EL (cell line): ENCODE measurements at places on chromosomes 16 and 17.

DNA sequence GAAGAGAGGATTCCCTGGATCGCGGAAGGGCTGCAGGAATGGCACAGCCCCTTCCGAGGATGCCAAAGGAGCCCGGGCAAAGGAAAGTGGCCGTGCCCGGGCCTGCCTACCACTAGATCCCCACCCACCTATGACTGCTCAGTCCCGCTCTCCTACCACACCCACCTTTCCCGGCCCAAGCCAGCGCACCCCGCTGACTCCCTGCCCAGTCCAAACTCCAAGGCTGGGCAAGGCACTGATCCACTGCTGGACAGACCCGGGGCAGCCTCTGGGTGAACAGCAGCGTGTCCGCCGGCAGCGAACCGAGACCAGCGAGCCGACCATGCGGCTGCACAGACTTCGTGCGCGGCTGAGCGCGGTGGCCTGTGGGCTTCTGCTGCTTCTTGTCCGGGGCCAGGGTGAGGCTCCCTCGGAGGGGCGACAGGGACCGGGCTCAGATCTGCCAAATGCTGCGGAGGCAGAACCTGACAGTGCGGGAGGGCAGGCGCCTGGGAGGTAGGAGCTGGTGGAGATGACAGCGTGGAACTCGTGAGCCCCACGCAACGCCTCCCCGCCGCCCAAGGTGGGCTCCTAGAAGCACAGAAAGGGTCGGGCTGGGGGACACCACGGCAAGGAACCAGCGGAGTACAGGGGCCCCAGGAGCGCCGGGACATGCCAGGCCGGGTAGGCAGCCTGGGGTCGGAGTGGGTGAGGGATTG lies at the start of gene CES2:
TSS of gene CES2 (plus strand) at position 203 of the 698 bp plus-strand sequence. CDS start at position 323, 120 bp downstream.
- DNase-seq: peak; percentile 62

DNA sequence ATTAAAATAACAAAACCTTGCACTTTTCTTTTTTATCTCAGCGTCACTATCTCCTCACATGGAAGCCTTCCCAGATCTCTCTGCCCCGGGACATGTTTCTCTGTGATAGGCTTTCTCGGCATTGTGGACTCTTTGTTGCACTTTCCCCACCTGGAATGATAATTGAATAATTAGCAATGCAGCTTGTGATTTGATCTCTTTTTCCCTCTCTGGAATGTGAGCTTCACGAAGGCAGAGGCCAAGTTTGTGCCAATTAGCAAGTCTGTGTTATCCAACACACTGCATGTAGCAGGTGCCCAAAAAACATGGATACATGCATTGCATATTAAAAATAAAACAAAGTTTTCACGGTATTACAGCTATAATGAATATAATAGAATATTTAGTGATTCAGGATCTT lies 431.2 kb downstream of the HAPSTR1 start:
- DNase-seq: no peak

- DNase-seq: no peak
These were observed 25.3 kb upstream of the N4BP1 start for GRCh38 chr16:48635199-48635718.

DNA sequence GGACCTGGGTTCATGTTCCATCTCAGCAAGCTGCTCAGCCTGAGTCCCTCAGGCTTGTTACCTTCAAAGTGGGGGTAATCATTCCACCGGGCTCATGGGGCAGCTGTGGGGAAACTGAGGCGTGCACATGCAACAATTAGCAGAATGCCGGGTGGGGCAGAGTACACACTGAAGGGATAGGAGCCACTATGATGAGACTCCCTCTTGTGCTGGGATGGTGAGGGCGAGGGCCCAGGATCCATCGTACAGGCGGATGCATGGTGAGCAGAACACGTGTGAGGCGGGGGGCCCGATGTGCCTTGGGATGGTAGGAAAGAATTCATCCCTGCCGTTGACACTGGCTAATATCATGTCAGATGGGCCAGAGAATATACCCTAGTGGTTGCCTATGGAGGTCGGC lies 25.5 kb upstream of the MAP3K14 start:
- no peak for DNase-seq

- no peak for DNase-seq
These were observed 73.3 kb downstream of the ENGASE start for GRCh38 chr17:79147746-79148506.

DNA sequence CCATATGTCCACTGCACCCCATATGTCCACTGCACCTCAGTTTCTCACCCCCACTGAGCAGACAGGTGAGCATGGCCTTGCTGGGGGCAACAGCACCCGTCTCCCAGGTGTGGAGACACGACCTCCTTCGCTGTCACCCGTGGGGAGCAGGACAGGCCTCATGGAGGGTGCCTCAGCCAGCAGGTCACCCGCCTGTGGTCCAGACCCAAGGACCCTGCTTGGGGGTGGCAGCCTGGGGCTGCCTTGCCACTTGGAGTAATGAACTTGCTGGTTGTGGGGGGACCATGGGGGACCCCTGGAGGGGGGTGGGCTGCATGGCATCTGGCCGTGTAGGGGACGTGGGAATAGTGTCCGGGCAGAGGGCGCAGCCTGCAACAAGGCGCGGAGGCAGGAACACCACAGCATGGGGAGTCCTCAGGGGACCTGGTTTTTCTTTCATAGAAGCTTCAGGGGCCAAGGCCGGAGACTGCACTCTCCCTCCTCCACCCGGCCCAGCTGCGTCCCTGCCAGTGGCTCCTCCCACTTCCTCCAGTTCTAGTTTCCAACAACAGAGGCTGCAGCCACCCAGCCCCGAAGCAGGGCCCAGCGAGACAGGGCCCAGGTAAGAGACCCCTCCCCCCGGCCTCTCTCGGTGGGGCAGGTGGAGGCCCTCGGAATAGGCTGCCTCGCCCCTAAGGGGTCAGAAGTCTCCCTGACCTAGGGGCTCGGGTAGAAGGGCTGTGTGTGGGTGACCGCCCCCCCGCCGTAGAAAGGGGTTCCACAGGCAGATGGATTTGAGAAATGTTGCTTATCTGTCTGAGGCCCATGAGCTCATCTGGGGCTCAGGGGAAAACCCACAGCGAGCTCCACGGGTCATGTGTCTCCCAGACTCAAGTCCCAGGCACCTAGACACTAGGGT lies at the start of gene NHLRC4:
TSS of gene NHLRC4 (plus strand) at position 531 of the 898 bp plus-strand sequence. CDS start 1,043 bp downstream, outside the sequence.
- DNase-seq: peak; percentile 58

GRCh38 chr16:9763505-9763904 lies 418.7 kb downstream of the GRIN2A start:
- DNase-seq: no peak

DNA sequence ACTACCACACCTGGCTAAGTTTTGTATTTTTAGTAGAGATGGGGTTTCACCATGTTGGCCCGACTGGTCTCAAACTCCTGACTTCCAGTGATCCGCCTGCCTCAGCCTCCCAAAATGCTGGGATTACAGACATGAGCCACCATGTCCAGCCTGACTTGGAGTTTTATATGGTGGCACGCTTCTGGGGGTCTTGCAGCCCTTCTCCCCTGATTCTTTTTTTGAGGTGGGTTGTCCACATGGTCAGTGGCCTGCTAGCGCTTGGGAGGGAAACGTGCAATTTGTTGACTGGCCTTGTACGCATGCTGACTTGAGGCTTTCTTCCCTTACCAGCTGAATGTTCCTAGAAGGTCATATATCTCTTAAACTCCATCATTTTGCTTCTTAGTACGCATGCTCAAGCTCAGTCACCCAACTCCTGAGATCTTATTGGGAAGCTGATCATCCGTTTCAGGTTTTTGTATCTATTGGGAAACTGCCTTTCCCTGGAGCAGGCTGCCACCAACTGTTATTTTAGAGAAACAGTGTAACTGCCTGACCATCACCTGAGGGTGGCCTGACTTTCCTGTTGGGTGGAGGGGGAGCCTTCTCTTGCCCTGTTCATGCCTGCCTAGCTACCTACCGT lies 13.7 kb upstream of the LDHD start:
- no peak for DNase-seq

DNA sequence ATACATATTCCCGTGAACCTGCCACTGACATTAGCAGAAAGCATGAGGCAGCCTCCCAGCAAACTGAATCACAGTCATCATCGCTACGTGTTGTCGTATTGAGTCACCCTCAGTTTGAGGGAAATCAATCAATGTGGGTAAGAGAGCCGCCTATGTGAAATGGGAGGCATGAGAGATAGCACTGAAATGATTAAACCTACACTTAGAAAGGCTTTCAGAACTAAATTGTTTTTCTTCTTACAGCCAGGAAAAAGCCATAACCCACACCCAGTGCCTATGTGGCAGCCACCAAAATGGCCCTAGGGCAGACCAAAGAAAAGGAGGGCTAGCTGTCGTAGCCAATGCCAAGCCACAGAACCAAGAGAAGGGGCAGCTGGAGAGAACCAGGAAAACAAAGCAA lies 90.5 kb downstream of the ADAMTS18 start:
- no peak for DNase-seq

DNA sequence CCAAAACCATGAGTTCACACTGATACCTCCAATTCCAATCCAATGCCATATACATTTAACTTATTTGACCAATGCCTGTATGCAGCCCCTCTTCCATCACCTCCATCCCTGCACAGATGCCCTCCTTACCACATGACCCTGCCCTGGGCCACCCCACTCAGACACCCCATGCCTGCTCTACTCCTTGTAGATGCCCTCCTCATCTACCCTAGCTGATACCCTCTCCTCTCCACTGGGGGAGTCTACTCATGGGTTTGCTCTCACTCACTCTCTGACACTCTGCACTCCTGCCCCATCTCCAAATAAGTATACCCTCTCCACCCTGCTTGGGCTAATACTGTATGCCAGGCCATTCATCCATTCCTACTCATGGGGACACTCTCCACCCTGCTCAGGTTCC lies 16.0 kb upstream of the CMTM4 start:
- DNase-seq: no peak

DNA sequence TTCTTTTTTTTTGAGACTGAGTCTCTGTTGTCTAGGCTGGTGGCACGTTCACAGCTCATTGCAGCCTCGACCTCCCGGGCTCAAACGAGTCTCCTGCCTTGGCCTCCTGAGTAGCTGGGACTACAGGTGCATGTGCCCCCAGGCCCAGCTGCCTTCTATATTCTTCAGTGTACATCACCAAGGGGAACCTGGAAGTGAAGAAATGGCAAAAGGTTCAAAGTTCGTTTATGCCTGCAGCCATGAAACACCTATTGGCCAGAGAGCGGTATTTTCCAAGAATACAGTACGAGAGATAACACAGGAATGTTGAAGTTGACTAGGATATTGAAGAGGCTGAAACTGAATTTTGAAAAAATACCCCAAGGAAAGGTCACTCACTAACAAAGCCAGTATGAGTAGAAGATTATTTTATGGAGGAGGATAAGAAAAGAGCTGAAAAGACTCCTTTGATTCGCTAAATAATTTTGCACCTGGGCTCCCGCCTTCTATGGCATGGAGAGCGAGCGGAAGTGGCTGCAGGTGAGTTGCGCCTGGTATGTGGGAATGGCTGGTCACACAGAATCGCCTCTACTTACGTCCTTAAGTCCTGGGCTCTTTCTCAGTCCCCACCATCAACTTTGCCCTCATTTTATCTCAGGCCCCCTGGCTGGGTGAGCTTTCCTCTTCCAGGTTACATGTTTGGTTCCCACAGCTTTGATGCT lies 9.8 kb downstream of the ST6GALNAC1 start:
- DNase-seq: no peak

GRCh38 chr17:63345611-63346010 lies 100.5 kb downstream of the CYB561 start:
- DNase-seq: peak; percentile 32

- DNase-seq: no peak
These were observed 212.3 kb downstream of the SHISA9 start for GRCh38 chr16:13113741-13114140.

- DNase-seq: no peak
These were observed 190.2 kb downstream of the SOX9 start for GRCh38 chr17:72311004-72311403.

- no peak for DNase-seq
These were observed 564.5 kb downstream of the CDH8 start for GRCh38 chr16:61471737-61472136.

DNA sequence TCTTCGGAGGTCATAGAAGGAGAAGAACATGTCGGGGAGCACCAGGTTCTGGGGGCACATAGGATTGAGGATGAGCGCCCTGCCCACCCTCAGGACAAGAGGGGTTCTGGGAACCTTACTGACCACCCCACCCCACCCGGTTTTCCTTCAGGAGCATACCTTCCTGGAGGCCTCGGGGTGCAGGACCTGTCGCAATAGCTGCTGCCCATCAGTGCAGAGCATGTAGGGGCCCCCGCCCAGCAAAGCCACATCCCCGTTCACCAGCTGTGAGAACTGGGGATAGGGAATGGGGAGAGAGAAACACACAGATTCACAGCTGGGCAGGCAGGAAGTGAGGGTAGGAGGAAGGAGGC lies 2.1 kb downstream of the ESRP2 start:
- no peak for DNase-seq

DNA sequence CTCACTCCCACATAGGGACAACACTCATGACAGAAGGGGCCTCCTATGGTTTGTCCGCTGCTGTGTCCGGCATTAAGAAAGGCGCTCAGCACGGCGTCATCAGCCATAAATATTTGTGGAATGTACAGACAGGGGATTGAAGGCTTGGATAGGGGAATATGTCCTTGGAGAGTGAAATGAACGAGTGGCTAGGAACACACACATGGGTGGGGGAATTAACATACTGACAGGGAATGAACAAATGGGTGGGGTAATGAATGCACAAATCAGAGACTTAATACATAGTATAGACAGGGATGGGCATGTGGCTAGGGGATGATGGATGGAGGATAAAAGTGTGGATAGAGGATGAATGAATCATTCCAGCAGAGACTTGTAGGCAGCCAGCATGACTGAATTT lies 154.0 kb upstream of the HSBP1 start:
- DNase-seq: peak; percentile 72

DNA sequence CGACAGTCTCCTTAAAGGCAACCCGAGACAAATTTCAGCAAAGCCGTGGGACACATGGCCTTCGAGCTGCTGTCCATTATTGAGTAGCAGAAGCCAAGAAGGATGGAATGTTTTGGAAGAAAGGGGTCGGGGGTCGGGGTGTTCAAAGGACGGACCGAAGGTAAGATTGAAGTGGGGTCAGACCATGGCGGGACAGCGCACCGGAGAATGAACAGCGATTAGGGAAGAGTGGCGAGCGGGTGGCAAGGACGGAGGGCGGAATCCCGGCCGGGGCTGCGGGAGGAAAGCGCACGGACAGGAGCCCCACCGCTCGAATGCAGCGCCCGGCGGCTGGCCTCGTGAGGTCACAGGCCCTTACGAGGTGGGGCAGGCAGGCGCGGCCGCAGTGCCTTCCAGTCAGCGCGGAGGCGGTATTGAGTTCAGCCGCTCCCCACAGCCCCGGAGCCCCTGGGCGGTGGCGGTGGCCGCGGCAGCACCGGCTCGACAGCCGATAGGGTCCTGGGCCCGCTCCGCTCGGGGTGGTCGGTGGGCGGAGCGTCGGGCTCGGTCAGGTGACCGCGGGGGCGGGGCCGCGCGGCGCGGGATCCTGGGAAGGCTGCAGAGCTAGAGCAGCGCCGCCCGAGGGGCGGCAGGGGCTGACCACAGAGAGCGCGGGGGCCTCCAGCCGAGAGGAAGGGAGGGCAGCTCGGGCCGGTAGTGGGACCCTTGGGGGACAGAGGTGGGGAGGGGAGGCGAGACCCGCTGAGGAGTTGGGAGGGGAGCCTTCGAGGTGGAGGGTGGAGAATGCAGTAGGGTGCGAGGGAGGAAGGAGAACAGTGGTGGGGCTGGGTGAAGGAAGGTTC lies at the start of gene EFCAB13:
TSS of gene EFCAB13 (plus strand) at position 574 of the 842 bp plus-strand sequence. CDS start 4,399 bp downstream, outside the sequence.
- DNase-seq: peak; percentile 91
